Activated naive CD4-positive, alpha-beta T cell treated with anti-CD3 and anti-CD28 coated beads for 36 hours (primary cell): ENCODE measurements at places on chromosomes 2 and 18.

DNA sequence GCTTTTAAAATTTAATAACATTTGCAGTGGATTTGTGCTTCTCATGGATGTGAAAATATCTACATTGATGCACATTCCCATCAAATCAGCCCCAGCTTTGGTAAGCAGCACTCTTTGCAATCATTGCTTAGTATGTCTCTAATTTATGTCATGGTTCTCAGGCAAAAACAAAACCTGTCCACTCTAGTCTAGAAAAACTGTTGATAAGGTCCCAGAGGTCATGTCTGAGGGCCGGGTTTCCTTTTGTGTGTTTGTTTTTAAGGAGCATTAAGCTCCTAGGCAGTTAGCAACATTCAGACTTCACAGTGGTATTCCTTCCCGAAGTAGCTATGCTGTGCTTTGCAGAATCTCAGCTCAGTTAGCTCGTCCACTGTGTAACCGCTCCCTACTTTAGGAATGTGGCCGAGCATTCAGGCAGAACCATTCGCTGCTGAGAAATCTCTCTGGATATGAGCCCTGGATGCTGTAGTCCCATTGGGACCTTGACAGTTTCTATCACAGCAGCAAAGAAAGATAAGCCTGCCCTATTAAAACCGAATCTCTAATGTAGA lies 4.0 kb downstream of the DIPK1C start:
- DNase-seq = no peak

DNA sequence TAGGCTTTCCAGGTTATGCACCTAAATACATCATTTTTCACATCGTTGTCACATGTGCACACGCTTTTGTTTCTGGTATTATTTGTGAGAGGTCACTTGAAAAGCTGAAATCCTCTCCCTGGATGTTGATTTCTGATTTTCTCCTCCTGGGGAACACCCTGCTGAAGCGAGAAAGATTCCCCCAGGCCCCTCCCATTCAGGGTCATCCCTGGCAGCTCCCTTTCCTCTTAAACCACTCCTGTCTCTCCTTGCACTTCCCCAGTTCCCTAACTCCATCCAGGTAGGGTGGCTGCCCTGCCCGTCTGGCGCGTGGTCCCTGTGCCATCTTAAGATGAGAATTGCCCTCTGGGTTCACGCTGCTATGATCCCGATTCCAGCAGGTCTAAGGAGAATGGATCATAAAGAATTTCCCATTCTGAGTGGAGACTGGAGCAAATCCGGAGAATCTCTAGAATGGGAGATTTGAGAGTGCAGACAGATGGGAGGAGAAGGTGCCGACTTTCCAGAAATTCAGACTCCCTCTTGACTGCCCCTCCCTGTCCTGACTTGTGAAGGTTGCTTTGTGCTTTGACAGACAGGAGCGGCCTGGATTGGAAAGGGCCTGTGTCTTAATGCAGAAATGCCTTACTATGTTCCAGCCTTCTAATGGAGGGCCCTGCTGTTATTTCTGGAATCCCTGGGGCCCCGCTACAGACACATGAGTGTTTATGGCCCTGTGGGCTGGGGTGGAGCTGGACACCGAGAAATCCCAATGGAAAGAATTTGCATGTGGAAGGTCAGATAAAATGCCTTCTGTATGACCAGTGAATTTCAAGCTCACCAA lies 1.3 kb upstream of the YWHAQ start:
- no peak for DNase-seq

DNA sequence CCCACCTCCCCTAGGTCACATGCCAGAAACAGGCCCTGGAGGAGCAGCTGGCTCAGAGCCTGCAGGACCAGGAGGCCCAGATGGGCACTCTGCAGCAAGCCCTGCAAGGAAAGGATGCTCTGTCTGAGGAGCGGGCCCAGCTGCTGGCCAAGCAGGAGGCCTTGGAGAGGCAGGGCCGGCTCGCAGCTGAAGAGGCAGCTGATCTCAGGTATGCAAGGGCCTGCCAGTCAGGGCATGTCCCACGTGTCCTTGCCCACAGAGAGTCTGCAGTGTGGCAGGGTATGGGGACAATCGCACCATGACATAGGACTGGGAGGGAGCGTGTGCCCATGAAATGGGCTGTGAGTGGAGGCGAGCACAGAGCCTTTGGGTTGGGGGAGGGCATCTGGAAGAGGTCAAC lies 39.9 kb downstream of the CROCC2 start:
- DNase-seq = peak; percentile 0

DNA sequence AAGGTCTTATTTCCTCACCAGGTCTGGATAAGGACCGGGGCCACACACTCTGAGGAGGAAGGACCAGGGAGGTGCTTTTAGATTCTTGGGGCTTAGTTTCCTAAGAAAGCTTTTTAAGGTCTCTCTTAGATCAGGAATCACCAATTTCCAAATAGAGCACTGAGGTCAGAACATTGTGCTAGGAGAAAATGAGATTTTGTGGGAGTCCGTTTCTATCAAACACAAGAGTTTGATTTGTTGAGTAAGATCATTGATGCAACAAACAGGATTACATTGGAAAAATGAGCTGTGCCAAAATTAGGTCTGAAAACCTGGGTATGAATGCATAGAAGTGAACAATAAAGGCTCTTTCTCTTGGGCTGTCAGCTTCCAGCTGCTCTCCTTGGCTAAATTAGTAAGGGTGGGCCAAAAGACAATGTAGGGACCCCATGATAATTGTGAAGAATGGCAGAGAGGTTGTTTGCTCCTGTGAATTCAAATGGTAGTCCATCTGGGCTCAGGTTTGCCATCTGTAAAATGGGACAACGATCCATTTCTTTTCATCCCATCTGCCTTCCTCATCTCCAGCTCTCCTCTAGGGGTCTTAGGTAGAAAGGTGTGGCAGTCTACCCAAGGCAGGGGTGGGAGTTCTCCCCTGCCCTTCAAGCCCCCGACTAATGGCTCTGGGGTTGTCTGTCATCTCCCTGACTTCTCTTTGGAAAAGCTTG lies 20.0 kb downstream of the IGFBP2 start:
- DNase-seq = no peak

DNA sequence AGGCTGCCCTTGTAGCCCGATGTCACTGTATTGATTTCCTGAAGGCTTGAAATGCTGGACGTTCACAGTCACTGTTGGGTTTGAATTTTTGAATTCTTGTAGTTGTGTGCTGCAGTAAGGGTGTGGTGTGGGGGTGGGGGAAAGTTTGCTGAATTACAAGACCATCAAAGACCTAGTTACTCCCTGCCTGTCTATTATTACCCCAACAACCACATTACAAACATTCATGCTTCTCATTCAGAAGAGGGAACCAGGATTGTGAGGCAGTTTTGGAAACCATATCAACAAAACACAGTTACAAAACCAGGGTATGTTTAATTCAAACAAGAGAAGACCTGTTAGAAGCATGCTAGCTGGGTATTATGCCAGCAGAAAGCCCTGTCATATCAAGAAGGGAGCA lies 85.8 kb downstream of the CLHC1 start:
- DNase-seq = no peak

GRCh38 chr2:190084704-190085103 lies 22.2 kb upstream of the MSTN start:
- DNase-seq = no peak

- DNase-seq = no peak
Measured at GRCh38 chr2:65161551-65162100, 31.7 kb upstream of the RAB1A start.

GRCh38 chr2:136049011-136049742 lies 63.8 kb upstream of the DARS1 start:
- no peak for DNase-seq

GRCh38 chr2:108364676-108365297 lies 13.0 kb upstream of the SULT1C4 start:
- no peak for DNase-seq

GRCh38 chr2:238659231-238659630 lies 188.7 kb upstream of the TWIST2 start:
- DNase-seq = no peak

DNA sequence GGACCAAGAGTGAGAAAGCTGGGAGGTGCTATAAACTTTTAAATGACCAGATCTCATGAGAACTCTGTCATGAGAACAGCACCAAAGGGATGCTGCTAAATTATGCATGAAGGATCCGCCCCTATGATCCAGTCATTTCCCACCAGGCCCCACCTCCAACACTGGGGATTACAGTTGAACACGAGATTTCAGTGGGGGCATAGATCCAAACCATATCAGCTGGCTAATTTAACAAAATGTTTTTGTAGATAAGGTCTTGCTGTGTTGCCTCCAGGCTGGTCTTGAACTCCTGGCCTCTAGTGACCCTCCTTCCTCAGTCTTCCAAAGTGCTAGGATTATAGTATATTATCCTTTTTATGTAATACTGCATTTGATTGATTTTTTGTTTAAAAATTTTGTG lies 56.0 kb downstream of the NBEAL1 start:
- DNase-seq = no peak

- DNase-seq = no peak
Measured at GRCh38 chr2:29450596-29451222, 335.5 kb downstream of the CLIP4 start.

GRCh38 chr2:15050483-15050882 lies 418.0 kb downstream of the LRATD1 start:
- DNase-seq = no peak

DNA sequence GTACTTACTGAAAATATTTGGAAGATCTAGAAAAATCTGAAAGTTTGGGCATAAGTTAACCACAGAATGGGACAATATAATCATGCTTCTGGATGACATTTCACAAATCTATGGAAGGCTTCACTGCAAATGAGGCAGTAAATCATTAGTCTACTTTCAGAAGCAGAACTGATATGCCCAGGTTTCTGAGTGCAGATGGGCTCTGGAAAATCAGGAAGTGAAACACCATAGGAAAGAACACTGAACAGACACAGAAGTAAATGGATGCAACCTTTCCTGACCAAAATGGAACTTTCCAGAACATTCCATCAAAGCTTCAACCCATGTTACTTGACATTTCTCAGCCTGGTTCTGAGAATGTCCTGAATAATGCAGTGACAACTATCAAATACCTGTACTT lies 55.1 kb downstream of the KCNG3 start:
- DNase-seq = no peak

- DNase-seq = peak; percentile 43
Measured at GRCh38 chr2:58762176-58762781, 521.2 kb upstream of the FANCL start.

DNA sequence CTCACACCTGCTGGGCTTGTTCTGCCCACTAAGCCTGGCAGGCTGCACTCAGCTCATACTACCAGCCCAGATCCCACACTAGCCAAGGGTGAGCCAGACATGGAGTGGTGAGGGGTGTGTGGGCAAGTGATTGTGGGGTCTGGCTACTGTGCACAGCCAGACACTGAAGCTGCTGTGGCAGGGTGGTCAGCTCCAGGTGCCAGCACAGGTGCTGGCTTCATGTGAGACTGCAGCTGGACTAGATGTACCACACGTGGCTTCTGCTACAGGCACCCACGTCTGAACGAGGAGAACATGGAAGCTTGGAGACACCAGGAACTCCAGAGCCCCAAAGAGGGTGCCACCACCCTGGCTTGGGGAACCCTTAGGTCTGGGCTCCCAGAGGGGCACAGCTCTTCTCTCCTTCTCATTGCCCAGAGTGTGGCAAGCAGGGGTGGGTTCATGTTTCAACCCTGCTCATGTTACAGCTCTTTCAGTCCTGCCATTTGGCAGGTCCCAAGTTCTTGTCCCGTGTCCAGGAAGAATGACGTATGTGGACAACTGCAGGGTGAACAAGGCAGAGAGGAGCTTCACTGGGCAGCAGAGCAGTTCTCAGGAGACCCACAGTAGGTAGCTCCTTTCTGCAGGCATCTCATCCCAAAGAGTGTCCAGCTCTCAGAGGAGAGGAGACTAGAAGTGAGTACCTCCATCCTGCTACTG lies 1624.2 kb upstream of the TMEFF2 start:
- DNase-seq = no peak

- peak; percentile 40 for DNase-seq
Measured at GRCh38 chr18:56873441-56874140, 222.4 kb downstream of the WDR7 start.

DNA sequence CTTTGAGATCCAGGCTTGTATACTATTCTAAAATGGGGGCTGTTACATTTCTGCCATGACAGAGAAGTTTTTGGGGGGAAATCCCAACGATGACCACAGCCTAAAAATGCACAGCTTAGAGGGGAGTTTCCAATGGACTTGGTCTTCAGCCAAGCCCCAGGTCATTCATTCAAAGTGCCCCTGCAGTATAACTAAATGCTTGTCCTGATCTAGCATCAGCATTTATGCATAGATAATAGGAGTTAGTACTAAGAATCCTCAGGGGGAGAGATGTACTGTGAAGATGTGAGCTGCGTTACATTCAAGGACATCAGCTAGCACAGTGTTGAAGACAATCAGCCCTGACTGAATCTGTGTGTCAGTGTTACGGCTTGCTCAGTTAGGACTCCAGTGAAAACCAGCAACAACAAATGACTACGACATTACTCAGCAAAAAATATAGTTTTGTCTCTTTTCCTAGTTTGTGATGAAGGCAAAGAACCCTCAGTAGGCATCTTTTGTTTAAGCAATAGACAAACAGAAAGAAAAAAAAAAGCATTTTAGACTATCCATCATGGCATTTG lies 160.9 kb downstream of the ZEB2 start:
- DNase-seq = peak; percentile 38

DNA sequence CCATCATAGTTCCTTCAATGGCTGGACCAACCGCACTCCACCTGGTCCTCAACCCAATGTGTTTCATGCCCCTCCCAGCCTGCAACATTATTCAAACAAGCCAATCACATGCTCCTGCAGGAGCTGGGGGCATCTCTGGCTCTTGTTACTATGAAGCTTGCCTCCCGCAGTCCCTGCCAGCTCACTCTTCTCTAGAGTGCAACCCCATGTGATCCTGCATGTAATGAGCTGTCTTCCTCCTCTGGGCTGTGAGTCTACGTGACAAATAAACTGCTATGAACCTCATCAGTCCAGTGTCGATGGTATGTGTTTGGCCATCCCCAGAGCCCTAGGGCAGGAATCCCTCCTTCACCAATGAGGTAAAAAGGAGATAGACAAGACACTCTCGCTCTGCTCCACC lies 15.8 kb upstream of the BOD1L2 start:
- no peak for DNase-seq

DNA sequence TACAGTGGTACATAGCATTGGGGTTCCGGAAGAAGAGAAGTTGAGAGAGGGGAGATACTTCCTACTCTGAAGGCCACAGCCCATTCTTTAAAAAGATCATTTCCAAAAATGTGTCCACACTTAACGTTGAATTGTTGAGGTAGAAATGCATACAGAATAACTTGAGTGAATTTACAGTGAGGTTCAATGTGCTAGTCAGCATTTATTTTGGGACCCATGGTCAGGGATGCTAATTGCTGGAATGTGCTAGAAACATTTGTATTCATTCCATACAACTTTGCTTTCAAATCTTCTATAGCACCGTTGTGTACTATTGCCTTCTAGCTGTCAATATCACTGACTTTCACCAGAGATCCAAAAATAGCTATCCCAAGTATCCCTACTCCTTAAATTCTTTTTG lies 325.9 kb downstream of the SATB2 start:
- DNase-seq = no peak

GRCh38 chr2:215619022-215619958 lies 183.4 kb upstream of the FN1 start:
- DNase-seq = peak; percentile 61

GRCh38 chr18:40864846-40865245 lies 1090.2 kb upstream of the PIK3C3 start:
- no peak for DNase-seq

GRCh38 chr2:64654063-64654811 lies 524 bp upstream of the SERTAD2 start:
- DNase-seq = peak; percentile 71
